Activated B cell treated with CpG ODN at 0.5 μM for 24 hours (primary cell): ENCODE measurements at places on chromosomes 13 and 19. TPM values are rescaled to one million over a fixed set of nuclear protein-coding genes. Genes with fewer than 3 reads are reported as not detected.

DNA sequence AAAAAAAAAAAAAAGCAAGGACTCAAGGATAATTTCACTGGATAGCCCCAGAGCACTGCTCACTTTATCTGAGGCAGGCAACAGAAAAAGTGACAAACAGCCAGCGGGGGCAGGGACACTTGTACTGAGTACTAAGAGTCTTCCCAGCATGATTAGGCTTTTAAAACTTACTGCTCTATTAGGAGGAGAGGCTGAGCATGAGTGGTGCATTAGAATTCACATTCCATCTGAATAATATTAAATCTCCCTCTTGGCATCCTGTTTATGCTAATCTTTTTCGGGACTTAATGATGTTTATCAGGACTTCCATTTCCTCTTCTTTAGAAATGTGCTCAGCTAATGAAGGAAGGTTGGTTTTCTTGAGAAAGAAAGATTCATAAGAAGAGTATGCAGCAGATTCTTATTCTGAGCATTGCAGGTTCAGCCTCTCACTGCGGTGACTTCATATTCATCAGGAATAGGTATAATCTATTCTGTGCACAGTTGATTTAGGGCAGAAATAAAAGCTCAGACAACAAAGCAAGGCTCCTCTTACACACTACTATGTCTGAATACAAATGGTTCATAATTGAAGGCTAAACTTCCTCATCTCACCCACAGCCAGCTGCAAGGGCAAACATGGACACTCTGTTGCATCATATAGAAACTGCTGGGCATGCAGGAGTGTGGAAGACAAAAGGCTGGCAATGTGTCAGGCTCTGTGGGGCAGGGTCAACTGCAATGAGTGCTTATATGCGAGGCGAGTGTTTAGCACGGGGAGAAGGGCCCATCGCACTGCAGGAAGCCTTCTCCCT is 107.0 kb downstream of the KL start:
- no peak for DNase-seq

DNA sequence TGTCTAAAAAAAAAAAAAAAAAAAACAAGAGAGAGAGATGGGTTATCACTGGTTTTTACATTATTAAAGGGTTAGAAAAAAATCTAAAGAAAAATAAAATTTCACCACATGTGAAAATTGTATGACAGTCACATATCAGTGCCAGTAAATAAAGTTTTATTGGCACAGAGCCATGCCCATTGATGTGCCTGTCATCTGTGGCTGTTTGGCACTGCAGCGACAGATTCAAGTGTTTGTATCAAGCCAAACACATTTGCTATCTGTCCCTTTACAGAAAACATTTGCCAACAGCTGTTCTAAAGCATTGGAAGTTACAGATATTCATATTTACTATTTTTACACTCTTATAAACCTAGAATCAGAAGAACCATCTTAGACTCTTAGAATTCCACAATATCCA is 16.3 kb downstream of the FCHO1 start:
- DNase-seq = no peak

GRCh38 chr13:72782717-72783116 is 784 bp downstream of the PIBF1 start:
- DNase-seq = no peak

- DNase-seq = no peak
These were observed 41.2 kb upstream of the ARGLU1 start for GRCh38 chr13:106609116-106609515.

DNA sequence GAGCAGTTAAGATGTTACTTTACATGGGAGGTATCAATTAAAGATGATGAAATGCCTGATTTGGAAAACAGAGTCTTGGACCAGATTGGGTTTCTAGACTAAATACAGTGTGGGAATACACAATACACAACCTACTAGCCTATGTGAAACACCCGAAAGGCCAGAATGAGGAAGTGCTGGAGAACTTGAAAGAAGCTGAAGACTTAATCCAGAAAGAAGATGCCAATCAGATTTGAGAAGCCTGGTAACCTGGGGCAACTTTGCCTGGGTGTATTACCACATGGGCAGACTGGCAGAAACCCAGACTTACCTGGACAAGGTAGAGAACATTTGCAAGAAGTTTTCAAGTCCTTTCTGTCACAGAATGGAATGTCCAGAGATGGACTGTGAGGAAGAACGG is 43.2 kb downstream of the N4BP2L1 start:
- DNase-seq = no peak

DNA sequence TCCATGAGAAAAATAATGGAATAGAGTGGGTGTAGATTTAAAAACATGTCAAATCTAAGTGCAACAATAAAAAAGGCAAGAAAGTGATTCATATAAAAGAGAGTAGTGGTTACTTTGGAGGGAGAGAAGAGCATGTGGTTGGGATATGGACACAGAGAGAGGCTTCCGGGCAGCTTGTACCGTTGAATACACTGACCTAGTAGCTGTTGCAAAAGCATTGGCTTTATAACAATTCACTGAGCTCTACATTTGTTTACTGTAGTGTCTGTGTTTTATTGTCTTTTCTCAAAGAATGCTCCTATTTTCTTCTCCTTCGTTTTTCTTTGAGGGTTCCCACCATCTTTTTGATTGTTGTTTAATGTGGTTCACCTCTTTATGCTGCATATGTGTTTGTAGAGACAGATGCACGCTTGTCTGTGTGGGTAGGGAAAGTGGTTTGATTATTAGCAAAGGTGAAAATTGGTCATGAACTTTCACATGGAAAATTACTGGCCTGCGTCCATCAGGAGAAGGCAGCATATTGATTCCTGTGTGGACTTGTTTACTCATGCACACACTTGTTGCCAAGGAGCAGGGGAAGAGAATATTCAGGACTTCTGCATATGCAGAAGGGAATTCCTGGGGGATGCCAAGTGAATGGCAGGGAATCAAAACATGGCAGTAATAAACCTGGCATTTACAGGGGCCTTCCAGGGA is 29.9 kb upstream of the IRS2 start:
- DNase-seq = no peak

GRCh38 chr19:49938662-49939061 is 9.4 kb upstream of the NUP62 start:
- no peak for DNase-seq

- DNase-seq = no peak
These were observed 128.6 kb downstream of the ZNF100 start for GRCh38 chr19:21638776-21639175.

- no peak for DNase-seq
These were observed 71.9 kb downstream of the WASF3 start for GRCh38 chr13:26629260-26629825.

GRCh38 chr13:67880916-67881315 is 650.8 kb upstream of the PCDH9 start:
- no peak for DNase-seq

DNA sequence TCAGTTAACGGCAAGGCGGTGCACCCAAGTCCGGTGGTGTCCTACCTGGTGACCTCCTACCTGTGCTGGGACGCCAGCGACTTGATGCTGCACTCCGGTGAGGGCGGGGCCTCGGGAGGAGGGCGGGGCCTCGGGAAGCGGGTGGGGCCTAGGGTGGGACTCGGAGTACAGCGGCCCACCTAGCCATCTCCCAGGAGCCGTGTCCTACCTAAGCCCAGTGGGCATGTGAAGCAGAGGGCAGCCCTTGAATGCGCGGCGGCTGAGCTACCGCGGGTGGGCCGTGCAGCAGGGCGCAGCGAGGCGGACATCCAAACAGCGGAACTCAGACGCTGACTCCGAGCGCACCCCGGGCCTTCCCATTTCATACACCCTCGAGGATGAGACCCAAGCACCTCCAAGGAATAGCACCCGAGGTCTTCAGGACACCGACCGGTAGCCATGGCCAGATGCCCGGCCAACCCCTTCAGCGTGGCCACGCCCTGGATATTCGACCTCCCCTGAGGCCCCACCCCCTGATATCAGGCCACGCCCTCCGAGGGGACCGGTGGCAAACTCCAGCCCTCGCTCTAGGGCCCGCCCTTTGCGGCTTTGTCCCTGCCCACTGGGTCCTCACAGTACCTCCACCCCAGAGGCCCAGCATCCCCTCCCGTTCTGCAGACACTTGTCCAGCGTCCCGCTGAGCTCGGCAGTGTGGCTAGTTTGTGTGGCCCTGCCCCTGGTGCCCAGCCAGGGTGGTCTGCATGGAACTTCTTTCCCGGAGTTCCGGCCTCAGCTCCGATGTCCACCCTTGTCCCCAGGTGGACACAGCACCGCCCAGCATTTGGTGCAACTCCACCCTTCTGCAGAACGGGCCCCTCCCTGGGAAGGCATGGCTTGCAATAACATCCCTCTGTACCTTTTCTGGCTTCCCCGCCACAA is 5.4 kb downstream of the KLK1 start:
- DNase-seq = peak; percentile 73

DNA sequence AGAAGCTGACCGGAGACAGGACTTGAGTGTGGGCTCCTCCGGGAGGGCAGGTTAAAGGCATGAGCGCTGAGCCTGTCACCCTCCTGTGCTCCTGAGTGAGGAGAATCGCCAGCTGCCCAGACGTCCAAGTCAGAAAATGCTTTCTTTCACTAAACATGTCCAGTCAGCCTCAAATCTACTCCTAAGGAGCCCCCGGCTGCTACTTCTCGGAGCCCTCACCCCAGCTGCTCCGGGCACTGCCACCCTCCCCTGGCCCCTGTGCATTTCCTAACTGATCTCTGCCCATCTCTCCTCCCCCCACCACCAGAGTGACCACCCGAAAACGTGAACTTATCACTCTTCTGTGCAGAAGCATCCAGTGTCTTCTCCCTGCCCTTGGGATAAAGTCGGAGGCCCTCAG is 277.5 kb upstream of the SOX1 start:
- DNase-seq = no peak

DNA sequence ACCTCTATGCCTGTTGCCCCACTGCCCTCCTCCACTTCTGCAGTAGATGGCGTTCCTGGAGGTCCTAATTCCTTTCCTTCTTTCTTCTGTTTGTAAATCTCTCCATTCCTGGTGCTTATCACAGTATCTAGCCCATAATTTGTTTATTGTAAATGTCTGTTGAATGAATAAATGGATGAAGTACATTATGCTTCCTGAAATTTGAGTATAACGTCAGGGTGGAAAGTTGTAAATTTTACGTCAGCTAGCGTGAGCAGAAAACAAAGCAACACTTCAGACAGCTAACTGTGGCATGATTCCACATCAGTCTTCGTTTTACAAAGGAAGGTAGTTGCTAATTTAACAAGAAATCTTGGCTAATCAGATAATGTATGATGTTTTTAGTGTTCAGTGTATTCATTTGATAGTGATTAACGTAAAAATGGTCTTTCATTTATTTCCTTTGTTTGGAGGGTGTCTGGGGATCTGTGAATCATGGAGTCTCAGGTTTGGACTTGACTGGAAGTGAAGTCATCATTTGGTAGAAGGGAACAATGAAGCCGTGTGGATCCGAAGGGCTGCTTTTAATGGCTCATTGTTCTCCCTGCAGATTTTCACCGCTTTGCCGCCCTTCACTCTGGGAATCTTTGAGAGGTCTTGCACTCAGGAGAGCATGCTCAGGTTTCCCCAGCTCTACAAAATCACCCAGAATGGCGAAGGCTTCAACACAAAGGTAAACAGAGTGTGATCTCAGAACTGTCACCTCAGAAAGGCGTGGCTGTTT is 215.1 kb downstream of the SHISA2 start:
- DNase-seq = no peak

GRCh38 chr19:8137425-8137824 is 12.0 kb downstream of the FBN3 start:
- DNase-seq = no peak

GRCh38 chr13:100273552-100273951 is 184.7 kb downstream of the PCCA start:
- DNase-seq = no peak

DNA sequence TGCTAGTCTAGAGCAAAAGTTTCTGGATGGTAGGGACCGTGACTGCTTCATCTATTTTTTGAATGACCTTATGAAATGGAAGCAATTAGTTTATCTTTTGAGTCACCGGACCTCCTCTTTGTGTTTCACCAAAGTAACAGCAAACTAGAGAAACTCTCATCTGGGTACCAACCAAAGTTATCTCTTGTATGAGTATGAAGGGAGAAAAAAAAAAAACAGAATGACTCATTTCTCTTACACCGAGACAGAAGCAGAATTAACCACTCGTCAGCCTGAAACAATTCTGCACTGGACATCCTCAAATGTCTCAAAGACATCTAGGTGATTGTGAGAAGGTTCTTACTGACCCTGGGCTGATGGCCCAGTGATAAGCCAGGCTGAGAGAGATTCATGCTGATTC is 18.3 kb downstream of the ZNF100 start:
- no peak for DNase-seq

DNA sequence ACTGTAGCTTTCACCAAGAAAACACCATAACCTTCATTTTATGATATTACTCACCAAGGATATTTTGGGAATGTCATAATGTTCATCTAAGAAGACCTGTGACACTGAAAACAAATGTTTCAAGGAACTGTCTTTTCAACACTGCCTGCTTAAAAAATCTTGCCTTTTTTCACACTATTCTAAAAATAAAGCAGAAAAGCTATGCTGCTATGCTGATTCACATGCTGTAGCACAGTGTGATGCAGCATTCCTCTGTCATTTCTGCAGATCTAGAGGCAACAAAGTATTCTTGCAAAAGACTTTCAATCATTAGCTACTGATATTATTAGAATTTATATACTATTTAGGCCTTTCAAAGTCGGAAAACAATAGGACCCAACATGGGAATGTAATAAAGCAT is 525.7 kb downstream of the UQCRFS1 start:
- DNase-seq = no peak

- DNase-seq = no peak
These were observed 1381.5 kb upstream of the SPRY2 start for GRCh38 chr13:81722456-81722855.

DNA sequence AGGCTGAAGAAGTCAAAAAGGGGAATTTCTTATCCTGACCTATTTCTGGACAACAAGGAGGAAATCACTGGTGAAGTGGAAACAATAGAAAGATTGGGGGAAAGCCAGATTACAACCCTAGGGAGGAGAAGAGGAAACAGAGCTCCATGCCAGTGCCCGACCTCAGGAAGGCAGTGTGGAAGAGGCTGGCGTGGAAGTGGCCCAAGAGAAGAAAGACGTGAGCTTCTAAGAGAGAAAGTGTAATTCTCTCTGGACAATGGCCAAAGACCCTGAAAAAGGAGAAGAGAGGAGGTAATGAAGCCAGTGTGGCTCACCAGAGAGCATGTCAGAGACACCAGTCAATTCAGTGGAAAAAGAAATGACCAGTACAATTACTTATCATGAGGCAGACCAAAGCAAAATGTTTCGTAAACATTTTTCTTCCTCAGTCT is 52.6 kb upstream of the URAD start:
- no peak for DNase-seq

The ZNF222 gene
- 6.0 and 6.7 TPM in 2 replicates for total RNA-seq

The TGFB1 gene
- total RNA-seq = 80.7 and 88.5 TPM in 2 replicates

The HCN2 gene
- total RNA-seq = 0.13 and 0.17 TPM in 2 replicates

The PSG5 gene
- total RNA-seq = not detected in 2 replicates

The ARRDC5 gene
- 4.3 and 5.0 TPM in 2 replicates for total RNA-seq

The MADCAM1 gene
- 0.40 and 0.76 TPM in 2 replicates for total RNA-seq

The MAB21L1 gene
- total RNA-seq = not detected in 2 replicates

The TFPT gene
- 16.6 and 17.9 TPM in 2 replicates for total RNA-seq

The VSTM2B gene
- total RNA-seq = not detected in 2 replicates

The ZNF582 gene
- 7.4 and 7.9 TPM in 2 replicates for total RNA-seq

The ZNF709 gene
- 4.8 and 6.4 TPM in 2 replicates for total RNA-seq

The PEG3 gene
- not detected in 2 replicates for total RNA-seq

The COL5A3 gene
- not detected in 2 replicates for total RNA-seq
